ENCODE measurements at places on chromosomes 1 and 21.

- peak; percentile 20 for DNase-seq
Observed at GRCh38 chr1:77282866-77283539, 1.2 kb downstream of the AK5 start.

DNA sequence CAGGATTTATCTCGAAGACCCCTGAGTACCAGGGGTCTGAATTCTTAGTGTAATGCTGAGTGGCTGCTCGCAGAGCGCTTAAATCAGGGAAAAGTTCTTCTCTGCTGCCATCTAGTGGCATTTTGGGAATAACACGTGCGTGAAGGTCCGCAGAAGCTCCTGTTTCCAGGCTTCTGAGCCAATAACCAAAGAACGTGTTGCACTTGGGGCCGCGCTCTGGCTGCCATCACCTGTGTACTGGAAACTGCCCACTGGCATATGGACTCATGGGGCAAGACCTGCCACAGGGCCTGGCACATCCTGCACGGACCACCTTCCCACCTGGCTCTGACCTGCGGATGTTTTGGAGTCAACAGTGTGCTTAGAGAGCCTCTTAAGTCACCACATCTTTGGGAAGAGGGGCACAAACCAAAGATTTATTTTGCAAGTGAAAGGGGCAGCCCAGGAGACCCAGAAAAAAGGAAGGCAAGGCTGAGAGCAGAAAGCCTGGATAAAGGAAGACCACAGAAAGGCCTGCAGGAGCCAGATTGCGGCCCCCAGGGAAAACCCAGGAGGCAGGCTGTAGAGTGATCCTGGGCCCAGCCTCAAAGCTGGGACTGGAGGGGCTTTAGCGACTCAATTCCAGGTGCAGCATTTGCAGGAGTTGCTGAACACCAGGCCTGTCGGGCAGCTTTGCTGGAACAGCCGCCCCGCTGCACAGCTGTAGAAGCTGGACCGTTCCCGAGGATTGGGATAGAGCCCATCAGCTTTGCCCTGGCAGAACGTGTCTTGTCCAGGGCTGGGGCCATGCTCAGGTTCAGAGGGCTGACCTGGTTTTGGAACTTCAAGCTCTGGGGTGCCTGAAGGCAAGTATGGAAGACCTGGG, 13.0 kb downstream of the CHIT1 start:
- peak; percentile 73 for DNase-seq

- no peak for DNase-seq
Observed at GRCh38 chr1:58717979-58718378, 18.1 kb upstream of the MYSM1 start.

DNA sequence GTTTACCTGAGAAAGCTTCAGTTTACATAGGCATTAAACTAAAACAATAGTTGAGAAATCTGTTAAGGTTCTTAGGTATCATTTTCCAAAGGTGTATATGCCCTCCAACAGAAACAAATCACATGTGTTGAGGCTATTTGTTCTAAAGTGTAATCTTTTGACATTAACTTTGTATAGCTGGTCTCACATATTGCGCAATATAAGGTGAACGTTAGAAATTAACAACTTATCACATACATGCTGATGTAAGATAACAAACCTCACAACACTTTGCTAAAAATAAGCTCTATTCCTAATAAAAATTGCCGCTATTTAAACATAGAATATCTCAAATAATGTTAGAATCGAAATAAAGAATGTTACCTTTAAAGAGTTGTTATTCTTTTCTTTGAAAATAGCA, 340.6 kb downstream of the SRGAP2C start:
- no peak for DNase-seq

GRCh38 chr1:100322436-100323211, 29.7 kb upstream of the CDC14A start:
- DNase-seq: no peak

DNA sequence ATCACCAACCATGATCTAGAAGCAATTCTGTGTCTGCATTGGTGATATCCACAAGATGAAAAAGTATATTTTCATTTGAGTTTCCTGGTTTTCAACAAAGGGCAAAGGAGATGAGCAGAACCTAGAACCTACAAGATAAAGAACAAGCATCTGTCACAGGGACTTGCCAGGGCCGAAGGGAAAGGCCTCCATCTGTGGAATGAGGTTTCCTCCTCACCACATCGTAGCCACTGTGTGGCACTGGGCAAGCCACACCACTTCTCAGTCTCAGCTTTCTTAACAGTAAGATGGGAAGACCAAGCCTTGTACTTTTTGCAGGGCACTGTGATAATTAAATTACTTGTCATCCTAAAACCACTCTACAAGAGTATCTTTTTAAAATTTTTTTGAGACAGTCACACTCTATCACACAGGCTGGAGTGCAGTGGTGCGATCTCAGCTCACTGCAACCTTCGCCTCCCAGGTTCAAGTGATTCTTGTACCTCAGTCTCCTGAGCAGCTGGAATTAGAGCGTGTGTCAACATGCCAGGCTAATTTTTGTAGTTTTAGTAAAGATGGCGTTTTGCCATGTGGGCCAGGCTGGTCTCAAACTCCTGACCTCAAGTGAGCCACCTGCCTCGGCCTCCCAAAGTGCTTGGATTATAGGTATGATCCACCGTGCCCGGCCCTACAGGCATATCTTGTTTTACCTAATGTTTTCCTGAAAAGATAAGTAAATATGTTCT, 45.8 kb downstream of the ARHGEF11 start:
- no peak for DNase-seq

DNA sequence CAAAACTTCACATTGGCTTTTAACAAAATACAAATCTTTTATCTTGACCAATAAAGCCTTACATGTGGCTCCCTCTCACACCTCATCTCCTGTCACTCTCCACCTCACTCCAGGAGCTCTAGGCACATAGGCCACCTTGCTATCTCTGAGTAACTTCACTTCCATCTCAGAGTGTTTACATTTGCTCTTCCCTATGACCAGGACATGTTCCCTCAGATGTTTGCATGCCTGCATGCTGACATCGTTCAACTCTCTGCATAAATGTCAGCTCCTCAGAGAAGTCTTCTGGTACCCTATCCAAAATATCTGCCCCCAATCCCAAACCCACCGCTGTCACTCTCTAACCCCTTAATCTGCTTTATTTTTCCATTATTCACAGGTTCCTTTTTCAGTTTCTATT, 110.9 kb downstream of the TOMM20 start:
- DNase-seq: no peak

GRCh38 chr21:15947677-15948076, 217.9 kb downstream of the USP25 start:
- no peak for DNase-seq

- no peak for DNase-seq
Observed at GRCh38 chr21:33753886-33754285, 111.6 kb downstream of the ITSN1 start.

DNA sequence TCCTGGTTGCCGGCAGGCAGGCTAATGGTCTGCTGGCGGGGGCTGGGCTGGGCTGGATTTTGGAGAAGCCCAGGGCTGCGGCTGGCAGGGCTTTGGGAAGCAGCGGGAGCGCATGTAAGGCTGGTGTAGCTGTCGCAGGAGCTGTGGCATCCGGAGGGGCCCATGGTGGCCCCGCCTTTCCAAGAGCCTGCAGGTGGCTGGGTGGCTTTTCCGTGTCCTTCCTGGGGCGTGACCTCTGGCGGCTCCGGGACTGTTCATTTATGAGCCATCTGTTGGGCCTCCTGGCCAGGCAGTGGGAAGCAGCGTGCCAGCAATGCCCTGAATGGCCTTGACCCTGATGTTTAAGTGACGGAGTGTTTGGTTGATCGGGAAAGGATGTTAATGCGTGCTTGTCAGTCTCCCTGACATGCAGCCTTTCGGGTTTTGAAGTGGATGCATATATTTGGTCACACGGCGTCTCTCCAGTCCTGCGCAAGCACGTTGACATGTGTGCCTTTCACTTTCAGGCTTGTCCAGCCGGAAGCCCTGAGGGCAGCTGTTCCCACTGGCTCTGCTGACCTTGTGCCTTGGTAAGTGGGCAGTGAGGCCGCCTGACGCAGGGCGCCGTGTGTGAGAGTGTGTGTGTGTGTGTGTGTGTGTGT, 38.5 kb downstream of the AGPAT3 start:
- DNase-seq: no peak

DNA sequence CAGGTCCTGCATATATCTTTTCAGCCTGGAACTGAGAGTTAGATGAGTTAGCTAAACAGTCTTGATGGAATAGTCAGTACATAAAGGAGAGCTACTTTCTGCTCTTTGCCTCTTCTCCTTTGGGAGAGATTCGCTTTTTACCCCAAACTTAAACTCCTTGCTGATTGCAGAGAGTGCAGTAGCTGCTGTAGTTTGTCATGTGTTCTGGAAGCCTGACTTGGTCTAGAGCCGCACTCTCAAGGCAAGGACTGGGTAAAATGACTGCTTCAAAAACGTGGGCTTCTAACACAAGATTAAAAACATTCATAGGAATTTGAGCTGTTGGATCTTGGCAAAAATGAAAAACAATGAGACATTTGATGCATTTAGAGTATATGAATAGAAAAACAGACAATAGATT, 351.6 kb downstream of the RYR2 start:
- no peak for DNase-seq

DNA sequence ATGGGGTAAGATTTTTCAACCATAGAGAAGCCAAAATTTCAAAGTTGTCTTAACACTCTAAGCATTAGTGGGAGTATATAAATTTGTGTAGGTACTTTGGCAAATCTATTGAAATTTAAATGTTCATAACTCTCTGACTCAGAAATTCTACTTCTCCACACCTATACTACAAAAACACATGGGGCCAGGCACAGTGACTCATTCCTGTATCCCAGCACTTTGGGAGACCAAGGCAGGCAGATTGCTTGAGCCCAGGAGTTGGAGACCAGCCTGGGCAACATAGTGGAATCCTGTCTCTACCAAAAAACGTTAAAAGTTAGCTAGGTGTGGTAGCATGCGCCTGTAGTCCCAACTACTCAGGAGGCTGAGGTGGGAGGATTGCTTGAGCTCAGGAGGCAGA, 41.3 kb upstream of the RAVER2 start:
- DNase-seq: no peak

- DNase-seq: no peak
Observed at GRCh38 chr1:169692756-169693460, 18.5 kb downstream of the SELL start.

DNA sequence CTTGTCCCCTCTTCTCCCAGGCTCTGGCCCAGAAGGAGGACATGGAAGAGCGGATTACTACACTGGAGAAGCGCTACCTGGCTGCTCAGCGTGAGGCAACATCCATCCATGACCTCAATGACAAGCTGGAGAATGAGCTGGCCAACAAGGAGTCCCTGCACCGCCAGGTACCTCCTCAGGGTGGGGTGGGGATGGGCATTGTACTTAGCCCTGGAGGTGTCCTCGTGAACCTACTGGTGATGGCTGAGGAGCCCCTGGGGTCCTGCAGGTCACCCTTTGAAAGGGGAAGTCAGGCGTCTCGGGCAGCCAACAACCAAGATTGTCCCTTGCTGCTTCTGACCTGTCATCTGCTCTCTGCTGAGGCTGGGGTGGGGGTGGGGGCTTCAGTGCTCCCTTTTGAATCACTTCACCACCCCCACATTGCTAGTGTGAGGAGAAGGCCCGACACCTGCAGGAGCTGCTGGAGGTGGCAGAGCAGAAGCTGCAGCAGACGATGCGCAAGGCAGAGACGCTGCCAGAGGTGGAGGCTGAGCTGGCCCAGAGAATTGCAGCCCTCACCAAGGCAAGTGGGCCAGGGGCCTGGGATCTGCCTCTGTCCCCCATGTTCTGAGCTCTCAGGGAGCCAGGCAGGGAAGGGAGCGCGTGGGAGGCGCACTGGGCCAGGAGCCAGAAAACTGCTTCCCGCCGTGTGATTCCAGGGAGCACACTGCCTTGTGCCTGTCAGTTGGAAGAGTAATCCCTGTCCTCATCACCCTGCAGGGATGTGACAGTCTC, 19.7 kb downstream of the PPFIA4 start:
- DNase-seq: no peak

- DNase-seq: no peak
Observed at GRCh38 chr1:19960591-19960990, 18.8 kb downstream of the PLA2G2A start.

GRCh38 chr1:11594222-11594621, 60.0 kb downstream of the FBXO2 start:
- DNase-seq: no peak

DNA sequence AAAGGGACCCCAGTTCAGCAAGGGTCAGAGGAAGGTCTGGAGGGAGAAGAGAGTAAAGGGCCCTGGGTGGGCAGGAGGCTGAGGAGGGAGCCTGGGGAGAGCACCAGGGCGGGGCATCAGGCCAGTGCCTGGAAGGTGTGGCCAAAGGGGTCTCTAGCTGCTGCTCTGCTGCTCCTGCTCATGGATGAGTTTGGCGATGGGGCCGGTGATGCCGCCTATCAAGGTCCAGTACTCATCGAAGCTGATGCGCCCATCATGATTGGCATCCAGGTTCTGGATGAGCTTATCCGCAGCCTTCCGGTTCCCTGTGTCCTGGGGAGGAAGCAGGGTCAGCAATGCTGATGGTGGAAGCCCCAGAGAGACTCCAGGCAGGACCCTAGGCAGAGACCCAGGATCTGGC, 5.6 kb downstream of the S100A16 start:
- DNase-seq: no peak

DNA sequence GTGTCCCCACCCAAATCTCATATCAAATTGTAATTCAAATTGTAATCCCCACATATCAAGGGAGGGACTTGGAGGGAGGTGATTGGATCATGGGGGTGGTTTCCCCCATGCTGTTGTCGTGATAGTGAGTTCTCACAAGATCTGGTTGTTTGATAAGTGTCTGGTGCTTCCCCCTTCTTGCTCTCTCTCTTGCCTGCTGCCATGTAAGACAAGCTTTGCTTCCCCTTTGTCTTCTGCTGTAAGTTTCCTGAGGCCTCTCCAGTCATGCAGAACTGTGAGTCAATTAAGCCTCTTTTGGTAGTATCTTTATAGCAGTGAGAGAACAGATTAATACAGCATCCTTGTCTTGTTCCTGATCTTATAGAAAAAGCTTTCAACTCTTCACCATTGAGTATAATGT, 6.5 kb upstream of the LRRC39 start:
- no peak for DNase-seq

DNA sequence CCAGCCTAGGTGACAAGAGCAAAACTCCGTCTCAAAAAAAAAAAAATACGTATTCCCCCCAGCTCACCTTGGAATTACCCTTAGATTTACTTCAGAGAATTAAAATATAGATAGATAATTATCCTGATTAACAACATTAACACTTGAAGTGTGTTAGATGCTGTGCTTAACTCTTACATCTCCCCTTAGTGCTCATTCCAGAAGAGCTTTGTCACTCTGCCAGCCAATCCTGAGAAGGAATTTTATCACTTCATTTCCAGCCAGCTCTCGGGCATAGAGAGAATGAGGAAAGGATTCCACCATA, 1.6 kb upstream of the SHC1 start:
- DNase-seq: no peak

GRCh38 chr1:59061876-59062275, 235.0 kb upstream of the FGGY start:
- no peak for DNase-seq

- DNase-seq: no peak
Observed at GRCh38 chr1:203713125-203713524, 51.9 kb upstream of the LAX1 start.
